ENCODE measurements at places on chromosomes 2 and 18. TPM values are rescaled to one million over a fixed set of nuclear protein-coding genes. Genes with fewer than 3 reads are reported as not detected.

DNA sequence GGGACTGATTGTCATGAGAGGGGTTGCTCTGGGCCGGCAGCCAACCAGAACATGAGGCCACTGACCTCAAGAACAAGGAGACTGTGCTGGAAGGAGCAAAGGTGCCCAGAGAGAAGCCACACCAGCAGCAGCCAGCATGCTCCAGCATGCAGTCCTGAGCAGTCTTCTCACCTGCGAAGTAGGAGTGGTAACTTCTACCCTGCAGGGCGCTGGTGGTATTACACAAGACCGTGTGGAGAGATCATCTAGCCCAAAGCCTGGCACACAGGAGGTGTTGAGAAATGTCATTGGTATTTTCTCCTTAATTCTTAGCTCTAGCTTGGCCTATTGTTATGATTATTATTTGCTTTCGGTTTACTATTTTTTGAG, 132.7 kb downstream of the TSN start:
- no peaks in the 10 kb centered on the region for H3K27me3 ChIP-seq
- no peak overlapping the region for H3K4me3 ChIP-seq
- H3K27ac ChIP-seq: no peak overlapping the region

DNA sequence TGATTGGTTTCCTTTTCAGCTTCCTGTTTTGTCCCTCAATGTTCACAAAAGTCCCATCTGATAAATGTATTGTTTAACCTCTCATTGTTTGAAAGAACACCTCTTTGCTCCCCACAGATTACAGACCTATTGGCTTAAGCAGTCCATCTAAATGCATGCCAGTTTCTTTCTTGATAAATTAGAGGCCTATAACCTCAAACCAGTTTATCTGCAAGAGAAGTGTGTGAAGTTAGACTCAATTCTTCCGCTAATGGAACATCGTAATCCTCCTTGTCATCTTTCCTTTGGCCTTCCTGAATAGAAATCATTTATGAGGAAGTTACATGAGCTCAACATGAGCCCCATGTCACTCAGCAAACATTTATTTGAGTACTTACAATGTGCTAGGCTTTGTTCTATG, 74.0 kb downstream of the FRZB start:
- no peak overlapping the region for H3K4me3 ChIP-seq
- no peaks in the 10 kb centered on the region for H3K27me3 ChIP-seq
- no peak for DNase-seq
- H3K27ac ChIP-seq: no peak overlapping the region
- no peaks in the 10 kb centered on the region for H3K36me3 ChIP-seq

- H3K27ac ChIP-seq: no peak overlapping the region
- no peaks in the 10 kb centered on the region for H3K4me1 ChIP-seq
- no peaks in the 10 kb centered on the region for H3K27me3 ChIP-seq
- DNase-seq: no peak
- H3K4me3 ChIP-seq: no peak overlapping the region
Measured at GRCh38 chr2:226057914-226058313, 658.4 kb downstream of the NYAP2 start.

DNA sequence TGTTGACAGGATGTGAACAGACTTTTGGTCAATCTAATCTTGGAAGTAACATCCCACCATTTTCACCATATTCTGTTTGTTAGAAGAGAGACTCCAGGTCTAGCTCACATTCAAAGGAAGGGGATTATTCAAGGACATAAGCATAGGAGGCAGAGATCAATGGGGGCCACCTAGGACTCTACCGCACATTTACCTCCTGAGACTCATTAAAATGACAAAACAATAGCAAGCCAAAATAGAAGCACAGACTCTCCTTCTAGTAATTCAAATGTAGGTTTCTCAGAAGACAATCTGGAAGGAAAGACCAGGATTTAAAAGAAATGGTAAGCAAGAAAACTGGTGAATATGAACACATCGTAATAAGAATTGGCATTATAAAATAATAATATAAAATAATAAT, 156.4 kb upstream of the KYNU start:
- H3K36me3 ChIP-seq: no peaks in the 10 kb centered on the region
- no peak overlapping the region for H3K27ac ChIP-seq
- no peaks in the 10 kb centered on the region for H3K27me3 ChIP-seq
- DNase-seq: no peak
- H3K4me3 ChIP-seq: no peak overlapping the region
- no peaks in the 10 kb centered on the region for H3K4me1 ChIP-seq

DNA sequence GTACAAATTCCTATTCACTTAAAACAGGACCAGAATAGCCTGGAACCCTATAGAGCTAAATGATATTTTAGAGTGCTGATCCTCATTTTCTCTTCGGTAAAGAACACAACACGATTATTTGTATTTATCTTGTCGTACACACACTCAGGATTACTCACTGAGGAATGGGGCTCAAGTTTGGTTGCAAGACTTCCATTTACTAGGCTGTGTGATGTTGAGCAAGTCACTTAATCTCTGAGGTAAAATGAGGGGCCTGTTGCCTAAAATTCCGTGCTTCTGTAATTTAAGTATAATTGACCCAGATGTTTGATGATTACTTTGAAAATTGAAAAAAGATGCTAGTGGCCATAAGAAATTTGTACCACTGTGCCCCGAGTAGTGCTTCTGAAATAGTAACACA, 42.6 kb upstream of the MAP4K3 start:
- H3K36me3 ChIP-seq: no peaks in the 10 kb centered on the region
- H3K4me1 ChIP-seq: no peaks in the 10 kb centered on the region
- H3K4me3 ChIP-seq: no peak overlapping the region
- H3K27me3 ChIP-seq: no peaks in the 10 kb centered on the region
- no peak overlapping the region for H3K27ac ChIP-seq

Gene LYPD6B
- 9.4 TPM for total RNA-seq

Gene IL36A
- total RNA-seq: not detected

Gene CRACDL
- total RNA-seq: 14.8 TPM

GRCh38 chr2:32825291-32825712, 121.5 kb upstream of the LTBP1 start:
- H3K27ac ChIP-seq: no peak overlapping the region
- H3K4me1 ChIP-seq: no peaks in the 10 kb centered on the region
- H3K27me3 ChIP-seq: no peaks in the 10 kb centered on the region
- no peak overlapping the region for H3K4me3 ChIP-seq
- DNase-seq: no peak

Gene CCDC121
- 5.6 TPM for total RNA-seq
